Stimulated activated CD4-positive, alpha-beta T cell treated with anti-CD3 and anti-CD28 coated beads, Interleukin-15, amount 100 ng/mL, for 1 hour (primary cell): ENCODE measurements at places on chromosomes 6 and 20.

GRCh38 chr6:16089232-16090062, 39.4 kb upstream of the MYLIP start:
- DNase-seq = no peak

DNA sequence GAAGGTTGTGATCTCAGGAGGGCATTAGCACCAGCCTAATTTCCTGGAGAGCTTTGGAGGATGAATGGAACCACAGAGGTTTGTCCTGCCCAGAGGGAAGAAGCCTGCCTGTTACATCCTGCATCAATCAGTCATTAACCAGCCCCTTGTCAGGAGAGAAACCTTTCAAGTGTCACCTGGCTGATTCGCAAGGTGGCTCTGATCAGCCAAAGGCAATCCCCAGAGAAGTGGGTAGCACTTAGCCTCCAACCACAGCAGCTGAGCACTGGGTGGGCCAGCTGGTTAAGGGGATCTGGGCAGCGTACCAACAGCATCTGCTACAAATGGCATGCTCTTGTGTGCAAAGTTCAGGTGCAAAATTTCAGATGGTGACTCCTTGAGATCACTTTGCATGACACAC, 26.9 kb downstream of the ANKEF1 start:
- DNase-seq = no peak

- no peak for DNase-seq
Measured at GRCh38 chr6:79548304-79548703, 11.1 kb upstream of the LCA5 start.

- no peak for DNase-seq
Measured at GRCh38 chr6:10136636-10137035, 278.2 kb downstream of the TFAP2A start.

DNA sequence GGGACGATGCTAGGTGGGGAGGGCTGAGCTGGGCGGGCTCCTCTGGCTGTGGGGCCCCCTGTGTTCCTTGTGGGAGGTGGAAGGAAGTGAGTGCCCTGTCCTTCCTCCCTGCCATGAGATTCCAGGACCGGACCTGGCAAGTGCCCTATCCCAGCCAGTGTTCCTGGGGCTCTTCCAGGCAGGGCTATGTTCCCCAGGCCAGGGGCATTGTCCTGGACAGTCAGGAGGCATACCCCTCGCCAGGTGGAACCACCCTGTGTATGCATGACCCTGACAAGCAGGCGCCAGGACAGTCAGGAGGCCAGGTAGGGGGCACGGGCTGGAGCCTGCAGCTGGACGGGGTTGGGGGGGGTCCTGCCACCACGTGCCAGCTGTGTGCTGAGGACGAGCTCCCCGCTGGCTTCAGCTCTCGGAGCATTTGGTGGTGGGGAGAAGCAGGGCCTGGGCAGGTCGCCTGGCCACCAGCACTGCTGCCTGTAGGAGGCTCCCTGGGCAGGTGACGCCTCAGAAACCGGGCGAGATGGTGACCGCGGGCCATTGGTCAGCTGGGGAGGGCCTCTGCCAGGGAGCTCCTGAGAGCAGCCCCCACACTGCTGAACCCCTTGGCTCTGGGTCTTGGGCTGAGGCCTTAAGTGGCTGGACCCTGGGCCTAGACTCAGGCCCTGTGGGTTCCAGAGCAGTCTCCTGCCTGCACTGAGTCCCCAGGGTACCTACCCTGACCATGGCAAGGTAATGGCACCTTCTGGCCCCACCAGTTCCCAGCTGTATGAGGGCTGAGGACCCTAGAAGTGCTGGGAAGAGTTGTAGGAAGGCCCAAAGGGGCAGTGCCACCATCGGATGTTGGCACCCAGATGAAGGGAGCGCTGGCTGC, 694 bp downstream of the SLC17A9 start:
- no peak for DNase-seq

DNA sequence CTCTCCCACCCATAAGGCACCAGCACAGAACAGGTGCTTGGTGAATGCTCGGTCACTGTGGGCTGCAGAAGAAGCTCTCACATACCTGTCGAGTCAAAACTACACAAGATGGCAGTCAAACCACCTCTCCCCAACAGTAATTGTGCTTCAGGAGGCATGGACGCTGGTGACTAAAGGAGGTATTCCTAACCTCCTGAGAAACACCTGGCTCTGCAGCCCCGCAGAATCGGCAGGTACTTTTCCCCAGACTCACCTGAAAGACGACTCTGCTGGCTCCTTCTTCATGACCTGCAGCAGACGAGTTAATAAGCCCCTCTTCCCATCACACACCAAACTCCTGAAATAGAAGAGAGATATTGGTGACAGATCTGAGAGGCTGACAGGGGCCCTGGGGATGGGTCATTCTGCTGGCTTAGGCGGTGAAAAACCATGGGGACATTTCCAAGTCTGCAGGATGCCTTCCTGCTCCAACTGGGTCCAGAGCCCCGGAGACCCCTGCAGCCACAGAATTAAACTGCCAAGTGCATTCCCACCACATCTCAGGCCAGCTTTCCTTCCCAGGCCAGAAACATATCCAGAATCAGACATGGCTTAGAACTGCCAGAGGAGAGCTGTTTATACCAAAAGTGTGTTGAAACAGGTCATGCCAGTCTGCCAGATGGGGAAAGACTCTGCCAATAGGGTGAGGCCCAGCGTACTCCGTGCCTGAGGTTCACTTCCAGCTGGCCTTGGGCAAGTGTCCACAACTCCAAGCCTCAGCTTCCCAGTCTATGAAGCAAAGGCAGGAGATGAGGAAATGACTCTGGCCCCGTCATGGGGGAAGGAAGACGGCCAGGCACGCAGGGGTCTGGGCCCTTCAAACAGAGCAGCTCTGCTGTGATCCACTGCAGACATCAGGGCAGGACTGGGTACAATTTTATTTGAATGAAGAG, 53.0 kb downstream of the MYH7B start:
- DNase-seq = no peak

- DNase-seq = no peak
Measured at GRCh38 chr6:161434921-161435747, 161.3 kb upstream of the AGPAT4 start.

DNA sequence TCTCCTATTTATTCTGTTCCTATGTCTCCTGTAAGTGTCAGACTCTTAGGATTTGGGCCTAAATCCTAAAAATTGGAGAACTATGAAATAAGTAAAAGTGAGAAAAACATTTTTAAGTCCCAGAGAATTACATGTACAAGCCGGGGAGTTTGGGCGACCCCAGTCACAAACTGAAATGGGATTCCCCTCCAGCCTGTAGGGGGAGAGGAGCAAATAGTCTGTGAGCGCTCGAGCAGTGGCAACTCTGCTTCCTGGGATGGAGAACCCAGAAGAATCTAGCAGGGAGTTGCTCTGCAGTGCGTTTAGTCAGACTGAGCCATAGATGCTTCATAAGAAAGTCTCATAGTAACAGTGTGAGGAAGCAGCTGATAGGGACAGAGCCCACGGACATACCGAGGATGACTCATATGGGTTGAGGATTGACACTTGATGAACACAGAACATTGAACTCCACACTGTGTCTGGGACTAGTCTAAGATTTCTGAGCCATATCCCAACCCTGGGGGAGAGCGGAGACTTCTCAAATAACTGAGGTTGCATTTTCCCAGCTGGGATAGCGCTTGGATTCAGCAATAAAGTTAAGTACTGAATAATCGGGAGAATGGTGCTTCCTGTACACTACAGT, 437.2 kb downstream of the BCKDHB start:
- no peak for DNase-seq

- no peak for DNase-seq
Measured at GRCh38 chr6:32074996-32075532, 34.1 kb downstream of the TNXB start.
